ENCODE measurements at places on chromosomes 3 and 15.

GRCh38 chr3:186176373-186176990 is 67.6 kb upstream of the ETV5 start:
- no peak for DNase-seq

DNA sequence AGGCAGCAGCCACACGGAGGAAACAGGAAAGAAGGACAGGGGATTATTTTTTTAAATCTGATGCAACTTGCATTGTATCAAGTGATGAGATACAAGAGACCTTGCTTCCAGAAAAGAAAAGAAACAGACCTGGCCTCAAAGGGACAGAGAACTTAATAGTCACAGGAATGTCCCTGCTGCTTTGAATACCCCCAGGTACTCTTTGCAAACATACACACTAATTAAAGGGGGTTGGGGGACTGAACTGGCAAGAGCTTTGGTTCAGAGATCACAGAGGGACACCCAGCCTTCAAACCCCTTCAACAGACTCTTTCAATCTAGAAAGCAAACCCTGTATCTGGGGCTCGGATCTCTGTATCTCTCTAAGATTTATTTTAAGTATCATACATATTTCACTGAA is 18.0 kb downstream of the TNIK start:
- DNase-seq = no peak

DNA sequence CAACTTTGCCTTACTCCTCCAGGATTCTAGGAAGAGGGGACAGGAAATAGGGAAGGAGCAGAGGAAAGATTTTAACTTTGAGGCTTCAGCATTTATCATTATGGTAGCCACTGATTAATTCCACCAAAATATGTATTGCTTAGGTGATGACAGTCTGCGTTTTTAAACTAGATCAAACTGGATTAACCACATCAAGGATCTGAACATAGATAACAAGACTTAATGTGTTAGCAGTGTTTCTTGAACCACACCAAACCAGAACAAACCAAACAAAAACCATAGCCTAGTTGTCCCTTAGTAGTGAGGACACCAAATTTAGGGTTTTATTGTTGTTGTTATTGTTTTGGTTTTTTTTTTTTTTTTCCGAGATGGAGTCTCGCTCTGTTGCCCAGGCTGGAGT is 113.5 kb upstream of the LMOD3 start:
- no peak for DNase-seq

DNA sequence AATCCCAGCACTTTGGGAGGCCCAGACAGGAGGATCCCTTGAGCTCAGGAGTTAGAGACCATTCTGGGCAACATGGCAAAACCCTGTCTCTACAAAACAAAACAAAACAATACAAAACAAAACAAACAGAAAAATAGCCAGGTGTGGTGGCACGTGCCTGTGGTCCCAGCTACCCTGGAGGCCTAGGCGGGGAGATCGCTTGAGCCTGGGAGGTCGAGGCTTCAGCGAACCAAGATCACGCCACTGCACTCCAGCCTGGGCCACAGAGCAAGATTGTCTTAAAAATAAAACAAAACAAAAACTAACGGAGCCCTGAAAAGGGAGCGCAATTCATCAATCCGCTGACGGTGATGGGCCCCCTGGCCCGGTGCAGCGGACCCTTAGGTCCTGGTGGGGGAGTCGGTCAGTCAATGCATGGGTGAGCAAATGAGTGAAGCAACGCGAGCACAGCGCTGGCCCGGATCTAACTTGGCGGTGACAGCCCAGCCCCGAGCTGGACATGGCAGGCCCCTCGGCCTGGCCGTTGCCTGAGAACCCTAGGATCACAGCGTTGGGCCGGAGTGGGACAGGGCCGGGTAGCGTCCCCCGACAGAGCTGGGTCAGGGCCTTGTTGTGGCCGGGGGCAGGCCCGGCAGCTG is 52.4 kb upstream of the BLM start:
- no peak for DNase-seq

DNA sequence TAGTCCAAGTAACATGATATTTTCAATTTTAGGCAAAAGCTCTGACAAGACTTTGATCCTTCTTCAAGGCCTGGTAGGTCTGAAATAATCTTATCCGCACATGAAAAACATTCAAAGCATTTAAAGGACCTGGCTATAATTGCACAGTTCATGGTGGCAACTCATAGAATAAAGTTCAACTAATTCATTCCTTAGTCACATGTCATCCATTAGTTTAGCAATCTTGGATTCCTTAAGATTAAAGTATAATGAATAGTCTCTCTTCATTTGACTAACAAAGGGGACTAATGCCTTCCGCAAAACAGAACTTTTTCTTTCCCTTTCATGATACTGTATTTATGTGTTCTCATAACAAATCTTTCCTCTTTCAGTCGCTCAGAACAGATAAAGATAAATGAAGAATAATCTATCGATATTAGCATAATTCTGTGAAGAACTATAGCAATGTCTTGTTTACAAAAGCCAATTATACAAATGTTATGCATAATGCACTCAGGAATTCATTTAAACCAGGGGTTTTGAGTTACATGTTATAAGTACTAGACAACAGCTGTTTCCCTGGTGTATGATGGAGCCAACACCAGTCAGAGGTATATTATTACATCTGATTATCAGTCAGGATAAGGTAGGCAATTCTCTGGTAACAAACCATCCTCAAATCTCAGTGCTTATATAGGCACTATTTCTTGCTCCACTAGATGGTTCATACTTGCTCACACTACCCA is 172.5 kb downstream of the POTEB3 start:
- no peak for DNase-seq

DNA sequence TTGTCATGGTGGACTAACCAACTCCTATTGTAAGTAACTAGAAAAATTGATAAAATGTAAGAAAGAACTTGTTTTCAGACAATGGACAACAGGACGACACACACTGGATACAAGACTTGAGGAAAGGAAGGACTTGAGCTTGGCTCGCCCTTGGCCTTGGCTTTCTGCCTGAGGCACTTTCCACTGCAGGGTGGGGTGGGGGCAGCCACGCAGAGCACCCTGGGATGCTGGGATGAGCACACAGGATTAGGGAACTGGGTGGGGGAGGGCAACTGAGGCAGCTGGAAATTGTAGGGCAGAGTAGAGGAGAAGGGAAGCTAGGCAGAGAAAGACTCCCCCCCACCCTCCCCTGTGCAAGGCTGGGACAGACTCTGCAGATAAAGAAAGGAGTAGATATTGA is 25.5 kb upstream of the HHATL start:
- DNase-seq = no peak

- DNase-seq = no peak
Observed at GRCh38 chr15:39251413-39252133, 329.3 kb upstream of the THBS1 start.

- no peak for DNase-seq
Observed at GRCh38 chr15:100995471-100996430, 76.6 kb downstream of the LRRK1 start.

DNA sequence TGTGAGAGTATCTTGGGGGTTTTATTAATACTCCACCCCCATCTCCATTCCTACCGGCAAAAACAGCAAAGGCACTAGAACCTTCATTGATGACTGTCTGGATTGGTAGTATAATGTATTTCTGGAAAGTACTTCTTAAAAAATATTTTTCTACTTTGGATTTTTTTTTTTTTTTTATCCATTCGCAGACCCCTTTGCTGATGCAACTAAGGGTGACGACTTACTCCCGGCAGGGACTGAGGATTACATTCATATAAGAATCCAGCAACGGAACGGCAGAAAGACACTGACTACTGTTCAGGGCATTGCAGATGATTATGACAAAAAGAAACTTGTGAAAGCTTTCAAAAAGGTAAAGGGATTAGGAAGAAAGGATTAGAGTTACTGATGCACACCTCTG is 1.2 kb downstream of the EIF1B start:
- no peak for DNase-seq

DNA sequence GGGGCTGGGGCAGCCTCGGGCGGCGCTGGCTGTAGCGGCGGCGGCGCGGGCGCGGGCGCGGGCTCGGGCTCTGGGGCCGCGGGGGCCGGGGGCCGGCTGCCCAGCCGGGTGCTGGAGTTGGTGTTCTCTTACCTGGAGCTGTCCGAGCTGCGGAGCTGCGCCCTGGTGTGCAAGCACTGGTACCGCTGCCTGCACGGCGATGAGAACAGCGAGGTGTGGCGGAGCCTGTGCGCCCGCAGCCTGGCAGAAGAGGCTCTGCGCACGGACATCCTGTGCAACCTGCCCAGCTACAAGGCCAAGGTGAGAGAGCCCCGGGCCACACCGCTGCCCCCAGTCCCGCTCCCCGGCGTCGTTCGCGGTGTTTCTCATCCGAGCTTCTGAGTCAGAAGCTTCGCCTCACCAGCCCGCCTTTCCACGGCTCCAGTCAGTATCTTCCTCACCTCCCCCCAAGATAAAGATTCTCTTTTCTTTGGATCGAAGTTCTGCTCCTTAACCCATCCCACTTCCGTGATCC is 600 bp downstream of the FBXO45 start:
- peak; percentile 36 for DNase-seq

DNA sequence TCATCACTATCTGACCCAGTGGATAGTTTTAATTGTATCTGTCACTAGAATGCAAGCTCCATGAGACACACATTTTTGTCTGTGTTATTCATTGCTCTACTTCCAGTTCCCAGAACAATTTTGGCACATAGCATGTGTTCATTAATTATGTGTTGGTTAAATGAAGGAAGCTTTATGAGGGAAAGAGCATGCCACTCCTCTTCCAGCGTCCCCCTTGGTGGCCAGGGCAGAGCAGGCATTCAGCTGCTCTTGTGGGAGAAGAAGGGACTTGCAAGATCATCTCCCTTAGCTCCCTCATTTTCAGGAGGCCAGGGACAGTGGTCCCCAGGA is 489 bp upstream of the GALNT15 start:
- no peak for DNase-seq

- DNase-seq = no peak
Observed at GRCh38 chr3:88963003-88963402, 144.4 kb upstream of the EPHA3 start.

GRCh38 chr3:72451841-72452240 is 396.4 kb downstream of the SHQ1 start:
- no peak for DNase-seq

DNA sequence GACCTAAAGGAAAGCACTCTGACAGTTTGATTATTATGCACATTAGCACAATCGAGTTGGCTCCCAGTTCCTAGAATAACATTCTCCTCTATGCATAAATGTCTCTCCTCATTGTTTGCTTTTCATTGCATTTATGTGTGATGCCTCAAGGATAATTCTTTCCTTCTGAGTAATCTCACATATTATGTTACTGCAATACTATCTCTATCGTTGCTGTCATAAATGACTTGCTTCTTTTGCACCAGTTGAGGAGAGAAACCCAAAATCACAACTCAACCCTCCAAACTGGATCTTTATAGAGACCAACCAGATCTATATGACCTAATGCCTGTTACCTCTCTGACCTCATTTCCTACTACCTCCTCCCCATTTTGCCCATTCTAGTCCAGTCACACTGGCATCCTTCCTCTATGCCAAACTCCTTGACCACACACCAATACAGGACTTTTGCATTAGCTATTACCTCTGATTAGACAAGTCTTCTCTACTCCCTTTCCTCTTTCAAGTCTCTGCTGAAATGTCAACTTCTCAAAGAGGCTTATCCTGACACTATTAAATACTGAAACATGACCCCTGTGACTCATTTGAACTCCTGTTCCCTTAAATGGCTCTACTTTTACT is 1026.0 kb downstream of the TUSC7 start:
- DNase-seq = no peak

GRCh38 chr15:51737522-51738305 is at the start of gene LYSMD2:
LYSMD2 (minus strand) TSS chr15:51737655; CDS start chr15:51737622, 33 bp downstream.
- peak; percentile 53 for DNase-seq

DNA sequence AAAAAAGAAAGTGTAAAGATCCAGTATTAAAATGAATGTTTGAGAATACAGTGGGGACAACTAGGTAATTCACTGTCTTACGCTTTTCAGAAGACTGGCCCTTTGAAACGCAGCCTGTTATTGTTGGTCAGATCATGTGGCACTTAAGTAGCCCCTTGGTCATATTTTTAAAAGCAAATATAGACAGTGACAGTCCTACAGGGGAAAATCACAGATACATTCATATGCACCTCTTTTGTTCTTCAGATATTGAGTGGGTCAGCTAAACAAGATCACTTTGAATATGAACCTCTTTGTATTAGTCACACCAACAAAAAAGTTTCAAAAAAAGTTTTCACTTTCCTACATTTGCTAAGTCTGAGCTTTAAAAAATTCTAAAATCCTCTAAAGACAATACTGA is 36.0 kb downstream of the TIGIT start:
- DNase-seq = no peak

- no peak for DNase-seq
Observed at GRCh38 chr15:56344336-56344735, 20.9 kb upstream of the TEX9 start.

- DNase-seq = no peak
Observed at GRCh38 chr3:177726807-177727206, 529.5 kb upstream of the TBL1XR1 start.

DNA sequence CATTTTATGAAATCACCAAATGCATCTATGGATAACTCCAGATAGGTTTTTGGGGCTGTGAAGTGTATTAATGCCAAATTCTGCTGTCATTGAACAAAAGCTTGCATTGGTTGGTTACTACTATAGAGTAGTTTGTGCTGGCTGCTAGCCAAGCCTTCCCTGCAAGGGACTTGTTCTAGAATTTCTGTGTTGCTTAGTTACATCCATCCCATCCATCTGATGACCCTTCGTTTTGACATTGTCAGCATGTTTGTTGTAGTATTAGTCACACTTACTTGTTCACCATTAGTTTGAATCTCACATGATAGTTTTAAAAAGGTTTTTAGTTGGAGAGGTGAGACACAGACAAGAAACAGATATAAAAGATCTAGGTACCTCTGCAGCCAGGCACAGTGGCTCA is 7.0 kb upstream of the NIPA2 start:
- DNase-seq = no peak

DNA sequence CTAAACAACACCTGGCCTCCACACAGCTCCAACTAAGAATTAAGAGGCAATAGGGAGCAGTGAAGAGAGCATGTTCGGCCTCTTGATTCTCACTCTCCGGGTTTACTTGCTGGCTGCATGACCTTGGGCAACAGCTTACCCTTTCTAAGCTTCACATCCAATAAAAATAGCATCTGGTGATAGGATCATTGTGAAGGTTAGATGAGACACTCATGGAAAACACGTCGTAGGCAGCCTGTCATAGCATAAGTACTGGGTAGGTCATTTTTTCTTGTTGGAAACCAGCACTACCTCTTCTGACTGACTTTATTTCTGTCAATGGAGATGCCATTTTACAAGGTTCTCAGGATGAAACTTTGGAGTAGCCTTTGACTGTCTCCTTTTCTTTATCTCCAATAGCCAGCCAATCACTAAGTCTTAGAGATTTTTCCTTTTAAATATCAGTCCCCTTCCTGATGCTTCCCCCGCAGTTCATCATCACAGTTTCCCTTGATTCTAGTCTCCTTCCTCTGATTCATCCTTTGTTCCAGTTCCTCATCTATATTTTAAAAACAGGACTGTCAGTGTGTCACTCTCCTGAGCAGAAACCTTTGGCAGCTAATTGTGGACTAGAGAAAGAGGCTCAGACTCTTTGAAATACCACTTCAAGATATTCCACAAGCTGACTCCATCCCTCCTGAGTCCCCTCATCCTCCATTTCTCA is 271.5 kb downstream of the SLC9A9 start:
- DNase-seq = no peak
